ENCODE measurements at places on chromosomes 11 and 22.

DNA sequence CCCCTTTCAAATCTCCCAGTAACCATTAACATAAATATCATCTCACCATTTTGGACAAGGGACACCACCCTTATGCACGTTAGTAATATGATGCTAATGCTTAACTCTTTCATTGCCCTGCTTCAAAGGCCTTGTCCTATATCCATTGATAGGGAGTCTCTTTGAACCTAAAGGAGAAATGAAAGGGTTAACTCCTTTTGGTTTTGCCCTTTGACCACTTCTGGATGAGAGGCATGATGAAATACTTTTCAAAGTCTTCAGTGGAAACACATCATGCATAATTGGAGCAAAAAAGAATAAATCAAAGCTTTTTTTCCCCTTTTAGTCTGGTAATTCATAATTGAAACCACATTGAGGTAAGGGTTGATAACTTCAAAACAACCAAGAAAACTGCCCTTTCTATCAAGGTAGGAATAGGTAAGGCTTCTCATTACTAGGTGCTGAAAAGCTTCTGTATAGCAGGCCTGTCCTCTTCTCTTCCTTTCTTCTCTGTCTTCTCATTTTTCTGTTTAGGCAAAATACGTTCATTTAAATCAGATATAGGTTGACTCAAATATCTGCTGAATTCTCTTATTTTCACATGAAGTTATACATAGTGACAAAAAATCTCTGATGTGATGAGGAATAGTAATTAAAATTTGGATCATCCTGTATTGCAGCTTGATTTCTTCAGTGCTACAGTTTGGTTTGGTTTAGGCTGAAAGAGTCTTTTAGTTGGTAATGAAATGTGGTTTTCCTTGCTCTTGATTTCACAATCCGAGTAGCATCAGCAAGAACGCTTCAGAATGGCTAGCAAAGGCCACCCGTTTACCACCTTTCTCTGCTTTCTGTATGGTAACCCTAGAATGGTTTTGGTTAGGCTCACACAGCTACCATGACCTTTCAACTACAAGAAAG lies 94.8 kb downstream of the EXT2 start:
- DNase-seq = no peak

GRCh38 chr11:115724666-115725065 lies 220.5 kb upstream of the CADM1 start:
- DNase-seq = no peak

DNA sequence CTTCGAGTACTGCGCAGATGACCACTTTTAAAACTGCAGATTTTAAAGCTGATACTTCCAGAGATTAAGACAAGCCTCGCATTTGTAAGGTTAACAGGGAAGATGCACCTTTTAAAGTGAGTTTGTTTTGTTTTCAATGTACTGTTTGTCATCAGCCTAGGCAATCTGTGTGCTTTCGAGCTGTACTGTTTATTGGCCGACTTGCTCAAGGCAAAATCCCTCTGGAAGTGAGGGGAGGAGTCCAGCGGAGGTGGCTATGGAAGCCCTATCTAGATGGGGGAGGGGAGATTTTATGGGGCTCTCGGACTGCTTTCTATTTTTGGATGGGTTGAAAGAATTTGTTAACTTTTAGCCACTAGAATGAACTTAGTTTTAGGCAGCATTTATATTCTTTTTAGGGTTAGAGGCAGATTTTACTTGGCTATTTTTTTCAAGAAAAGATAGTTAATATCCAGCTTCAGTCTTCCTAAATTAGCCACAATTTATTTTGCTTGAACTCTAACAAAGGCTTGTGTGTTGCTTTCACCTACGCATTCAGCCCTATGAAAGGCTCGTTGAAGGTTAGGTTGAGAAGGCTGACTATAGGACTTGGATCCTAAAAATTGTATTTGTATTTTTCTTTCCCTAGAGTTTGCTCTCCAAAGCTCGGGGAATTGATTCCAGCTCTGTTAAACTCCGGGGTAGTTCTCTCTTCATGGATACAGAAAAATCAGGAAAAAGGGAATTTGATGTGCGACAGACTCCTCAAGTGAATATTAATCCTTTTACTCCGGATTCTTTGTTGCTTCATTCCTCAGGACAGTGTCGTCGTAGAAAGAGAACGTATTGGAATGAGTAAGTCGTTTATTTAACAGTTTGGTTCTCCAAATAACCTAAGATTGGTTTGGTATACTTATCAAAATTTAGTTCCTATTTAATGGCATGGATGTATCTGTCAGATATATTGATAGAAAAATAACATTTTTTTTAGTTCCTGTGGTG lies 2.1 kb downstream of the WEE1 start:
- no peak for DNase-seq

DNA sequence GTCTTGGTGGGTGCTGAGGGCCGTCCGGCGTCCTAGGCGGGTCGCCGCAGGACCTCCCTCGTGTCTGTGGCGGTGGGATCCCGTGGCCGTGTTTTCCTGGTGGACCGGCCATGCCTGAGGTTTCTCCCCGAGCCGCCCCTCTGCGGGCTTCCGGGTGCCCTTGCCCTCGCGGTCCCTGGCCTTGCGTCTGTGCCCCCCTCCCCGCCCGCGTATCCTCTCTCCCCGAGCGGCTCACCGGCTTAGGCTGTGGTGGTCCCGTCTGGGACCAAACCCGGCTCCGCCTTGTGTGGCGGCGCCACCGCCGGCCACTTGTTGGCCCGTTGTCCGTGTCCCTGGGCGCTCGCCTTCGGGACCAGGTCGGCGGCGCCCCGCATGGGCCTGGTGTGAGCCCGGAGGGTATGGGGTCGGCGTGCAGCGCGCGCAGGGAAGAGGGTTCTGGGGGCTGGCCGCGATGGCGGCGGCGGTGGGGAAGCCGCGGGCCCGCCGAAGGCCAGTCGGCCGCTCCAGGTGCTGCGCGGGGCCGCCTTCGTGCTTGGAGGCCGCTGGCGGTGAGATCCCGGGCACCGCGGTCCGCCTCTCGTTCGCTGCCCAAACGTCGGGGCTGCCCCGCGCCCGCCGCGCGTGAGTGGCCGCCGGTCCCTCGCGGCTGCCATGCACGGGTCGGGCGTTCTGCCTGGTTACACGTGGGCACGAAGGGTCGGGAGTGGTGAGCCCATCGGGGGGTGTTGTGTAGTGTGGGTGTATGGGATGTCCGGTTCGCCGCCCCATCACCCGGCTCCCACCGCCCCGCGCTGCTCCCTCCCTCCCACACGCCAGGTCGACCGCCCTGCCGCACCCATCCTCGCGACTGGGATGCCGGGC lies 3899.1 kb upstream of the OR11H1 start:
- DNase-seq = no peak

DNA sequence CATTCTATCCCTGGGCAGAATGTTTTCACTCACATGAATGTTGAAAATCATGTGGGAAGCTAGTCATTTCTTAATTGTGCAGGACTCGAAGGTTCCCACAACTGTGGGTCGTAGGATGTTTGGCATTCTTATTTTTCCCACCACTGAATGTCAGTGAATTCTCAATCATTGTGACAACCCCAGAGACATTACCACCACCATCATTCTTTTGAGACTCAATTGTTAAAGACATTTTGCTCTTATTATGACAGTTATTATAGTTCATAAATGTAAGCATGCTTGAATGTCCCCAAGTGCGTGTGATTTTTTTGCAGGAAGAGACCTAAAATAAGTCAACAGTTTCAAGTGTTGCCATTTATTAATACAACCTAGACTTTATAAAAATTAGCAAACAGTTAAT lies 19.0 kb downstream of the PACS1 start:
- DNase-seq = no peak

- no peak for DNase-seq
Measured at GRCh38 chr11:120629407-120630080, 118.0 kb downstream of the GRIK4 start.

GRCh38 chr22:37284805-37285355 lies 2.6 kb downstream of the CYTH4 start:
- DNase-seq = no peak

DNA sequence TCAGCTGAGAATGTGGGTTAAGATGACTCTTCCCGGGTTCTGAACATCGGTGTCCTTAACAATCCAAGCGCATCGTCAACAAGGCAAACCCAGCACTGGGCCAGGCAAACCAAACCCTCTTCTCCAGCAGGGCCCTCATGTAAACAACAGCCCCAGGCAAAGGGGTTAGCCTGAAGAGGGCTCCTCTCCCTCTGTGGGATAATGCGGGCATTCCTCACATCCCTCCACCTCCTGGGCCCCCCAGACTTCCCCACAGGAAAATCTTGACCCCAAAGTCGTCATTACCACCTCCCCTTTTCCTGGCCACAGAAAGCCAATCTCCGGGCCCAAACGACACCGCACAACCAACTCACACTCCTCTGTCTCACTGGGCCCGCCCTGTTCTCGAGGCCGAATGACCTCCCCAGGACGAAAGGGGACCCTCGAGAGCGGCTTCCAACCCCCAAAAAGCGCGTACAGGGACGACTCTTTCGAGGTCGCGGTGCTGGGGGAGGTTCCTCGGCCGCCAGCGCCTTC lies 566 bp downstream of the DDB1 start:
- no peak for DNase-seq

- no peak for DNase-seq
Measured at GRCh38 chr11:59765068-59765735, 10.0 kb downstream of the STX3 start.

DNA sequence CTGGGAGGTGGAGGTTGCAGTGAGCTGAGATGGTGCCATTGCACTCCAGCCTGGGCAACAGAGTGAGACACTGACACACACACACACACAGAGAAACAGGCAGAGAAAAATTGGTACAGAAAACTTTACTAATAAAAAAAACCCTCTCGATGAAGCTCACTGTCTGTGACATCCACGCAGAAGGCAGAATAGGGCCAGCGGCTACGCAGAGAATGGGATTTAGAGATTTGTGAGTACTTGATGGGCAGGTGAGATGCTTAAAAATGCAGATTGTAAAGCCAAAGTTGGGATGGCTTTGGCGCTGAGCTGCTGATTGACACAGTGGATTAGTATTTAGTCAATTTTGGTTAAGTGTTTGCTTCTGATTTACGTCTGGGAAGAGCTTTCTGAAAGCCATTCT lies 561.1 kb downstream of the TBC1D22A start:
- no peak for DNase-seq

DNA sequence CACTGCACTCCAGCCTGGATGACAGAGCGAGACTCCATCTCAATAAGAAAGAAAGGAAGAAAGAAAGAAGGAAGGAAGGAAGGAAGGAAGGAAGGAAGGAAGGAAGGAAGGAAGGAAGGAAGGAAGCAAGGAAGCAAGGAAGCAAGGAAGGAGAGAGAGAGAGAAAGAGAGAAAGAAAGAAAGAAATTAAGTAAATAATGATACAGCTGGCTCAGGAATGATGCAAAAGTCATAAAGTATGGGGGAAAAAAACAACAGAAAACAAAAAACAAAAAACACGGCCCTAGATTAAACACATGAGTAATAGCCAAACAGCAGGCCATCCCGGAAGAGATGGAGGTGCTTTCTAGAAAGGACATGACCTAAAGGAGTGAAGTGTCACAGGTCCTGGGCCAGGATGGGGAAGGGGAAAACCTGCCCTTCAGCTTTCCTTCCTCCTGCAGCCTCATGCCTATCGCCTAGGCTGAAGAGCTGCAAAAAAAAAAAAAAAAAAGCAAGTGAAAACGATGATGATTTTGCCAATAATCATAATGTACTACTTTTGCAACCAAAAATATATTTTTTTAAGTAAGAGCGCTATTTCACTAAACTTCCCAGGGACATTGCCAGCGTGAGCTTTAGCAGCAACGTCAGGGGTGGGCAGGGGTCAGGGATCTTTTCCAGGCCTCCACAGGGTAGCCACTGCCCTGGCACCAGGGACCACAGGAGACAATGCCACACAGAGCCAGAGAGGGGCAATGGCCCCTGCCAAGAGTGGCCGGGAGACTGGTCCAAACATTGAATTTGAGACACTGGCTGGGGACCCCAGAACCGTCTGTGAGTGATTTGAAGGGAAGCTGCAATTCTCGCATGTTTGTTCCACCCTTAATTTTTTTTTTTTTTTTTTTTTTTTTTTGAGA lies 28.2 kb upstream of the TMPRSS4 start:
- DNase-seq = no peak

GRCh38 chr11:11895672-11896071 lies 53.9 kb downstream of the USP47 start:
- no peak for DNase-seq

GRCh38 chr11:45247433-45247832 lies 38.7 kb downstream of the SYT13 start:
- DNase-seq = no peak

- DNase-seq = no peak
Measured at GRCh38 chr11:35337136-35337913, 82.0 kb downstream of the SLC1A2 start.

DNA sequence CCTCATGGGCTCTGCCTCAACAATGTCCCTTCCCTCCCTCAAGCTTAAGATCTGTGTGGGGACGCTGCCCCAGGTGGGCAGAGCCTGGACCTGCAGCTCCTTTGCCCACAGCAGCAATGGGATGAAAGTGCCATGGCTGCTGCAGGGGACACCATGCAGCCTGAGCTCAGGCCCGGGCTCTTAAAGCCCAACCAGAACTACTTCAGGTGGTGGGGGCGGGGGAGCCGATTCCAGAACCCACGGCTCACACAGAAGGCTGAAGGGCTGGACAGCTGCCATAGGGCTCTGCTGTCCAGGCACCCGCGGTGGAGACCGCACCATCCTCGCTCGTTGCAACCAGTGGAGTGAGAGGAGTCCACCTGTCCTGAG lies 12.5 kb downstream of the CHID1 start:
- no peak for DNase-seq

- DNase-seq = no peak
Measured at GRCh38 chr11:125256541-125257189, 92.1 kb downstream of the PKNOX2 start.

DNA sequence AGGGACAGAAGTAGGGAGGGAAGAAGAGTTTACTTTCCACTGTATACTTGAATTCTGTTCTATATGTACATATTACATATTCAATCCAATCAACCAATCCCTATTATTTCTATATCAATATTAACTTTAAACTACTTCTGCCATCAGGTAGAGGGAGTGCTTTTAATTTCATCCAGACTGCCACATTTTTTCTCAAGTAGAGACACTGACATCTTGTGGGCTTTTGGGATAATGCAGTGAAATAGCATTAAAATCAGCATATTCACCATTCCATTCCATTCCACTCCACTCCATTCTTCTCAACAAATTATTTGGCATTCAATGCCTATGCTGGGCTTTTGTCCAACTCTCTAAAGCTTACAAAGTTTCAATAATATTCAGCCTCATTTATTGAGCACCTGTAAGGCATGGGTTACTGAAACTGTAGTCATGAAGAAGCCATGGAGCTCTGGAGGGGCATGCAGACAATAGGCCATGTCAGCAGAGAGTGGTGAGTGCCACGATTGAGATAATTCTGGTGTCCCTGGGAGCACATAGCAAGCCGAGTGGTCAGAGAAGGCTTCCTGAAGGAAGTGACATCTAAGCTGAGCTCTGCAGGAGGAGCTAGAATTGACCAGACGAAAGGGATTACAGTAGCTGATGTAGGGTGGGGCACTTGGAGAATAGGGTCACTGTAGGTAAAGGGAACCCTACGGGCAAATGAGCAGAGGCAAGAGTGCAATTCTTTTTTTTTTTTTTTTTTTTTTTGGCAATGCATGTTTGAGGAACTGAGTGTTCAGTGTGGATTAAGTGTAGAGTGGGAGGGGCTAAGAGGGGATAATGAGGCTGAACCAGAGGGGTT lies 12.8 kb upstream of the CLPB start:
- no peak for DNase-seq

All from activated CD8-positive, alpha-beta memory T cell treated with anti-CD3 and anti-CD28 coated beads for 1 hour (primary cell).